Mesothelial cell of epicardium (in vitro differentiated cells): ENCODE measurements at places on chromosomes 11 and 22. TPM values are rescaled to one million over a fixed set of nuclear protein-coding genes. Genes with fewer than 3 reads are reported as not detected.

- peak within 1 kb of the TSS; percentile 94 for H3K27ac ChIP-seq
- peaks cover 8% of the 10 kb centered on the region for H3K36me3 ChIP-seq
- peaks cover 24% of the 10 kb centered on the region for H3K4me1 ChIP-seq
These were observed at the start of gene TMEM25 for GRCh38 chr11:118530683-118531596. Gene TMEM25, plus strand, starts transcription at chr11:118531192. Its CDS starts 610 bp downstream, at chr11:118531802.

DNA sequence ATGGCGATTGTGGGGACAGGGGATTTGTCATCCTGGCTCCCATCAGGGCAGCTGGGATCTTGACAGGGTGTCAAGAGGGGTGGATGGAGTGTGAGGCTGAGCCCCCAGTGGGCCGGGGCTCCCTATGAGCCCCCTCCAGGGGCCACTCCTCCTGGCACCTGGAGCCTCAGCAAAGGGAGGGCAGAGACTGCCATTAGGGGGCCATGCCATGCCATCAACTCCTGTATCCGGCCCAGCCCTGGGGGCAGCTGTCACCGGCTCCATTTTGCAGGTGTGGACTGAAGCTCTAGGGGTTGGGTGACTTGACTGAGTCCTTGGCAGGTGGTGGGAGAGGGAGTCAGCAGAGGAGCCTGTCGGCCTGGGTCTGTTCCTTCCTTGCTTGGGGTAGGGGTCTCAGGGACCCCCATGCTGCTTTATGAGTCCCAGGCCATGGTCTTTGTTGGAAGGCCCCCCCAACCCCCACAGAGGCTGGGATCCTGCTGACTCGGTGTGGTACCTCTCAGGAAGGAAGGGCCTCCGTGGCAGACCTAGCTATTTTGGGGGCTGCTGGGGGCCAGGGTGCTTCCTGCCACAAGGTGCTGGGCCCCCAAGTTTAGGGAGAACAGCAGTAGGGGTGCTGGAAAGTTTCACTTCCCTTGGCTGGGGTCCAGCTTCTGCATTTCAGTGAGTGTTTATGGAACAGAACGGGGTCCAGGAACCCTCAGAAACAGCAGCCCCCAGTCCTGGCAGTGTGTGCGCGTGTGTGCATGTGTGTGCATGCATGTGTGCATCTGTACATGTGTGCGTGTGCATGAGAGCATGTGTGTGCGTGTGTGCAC is 1.5 kb downstream of the ACY3 start:
- no peak overlapping the region for H3K4me3 ChIP-seq
- no peaks in the 10 kb centered on the region for H3K36me3 ChIP-seq
- peaks cover 49% of the 10 kb centered on the region for H3K27me3 ChIP-seq
- no peak for DNase-seq
- H3K4me1 ChIP-seq: peaks cover 7% of the 10 kb centered on the region

DNA sequence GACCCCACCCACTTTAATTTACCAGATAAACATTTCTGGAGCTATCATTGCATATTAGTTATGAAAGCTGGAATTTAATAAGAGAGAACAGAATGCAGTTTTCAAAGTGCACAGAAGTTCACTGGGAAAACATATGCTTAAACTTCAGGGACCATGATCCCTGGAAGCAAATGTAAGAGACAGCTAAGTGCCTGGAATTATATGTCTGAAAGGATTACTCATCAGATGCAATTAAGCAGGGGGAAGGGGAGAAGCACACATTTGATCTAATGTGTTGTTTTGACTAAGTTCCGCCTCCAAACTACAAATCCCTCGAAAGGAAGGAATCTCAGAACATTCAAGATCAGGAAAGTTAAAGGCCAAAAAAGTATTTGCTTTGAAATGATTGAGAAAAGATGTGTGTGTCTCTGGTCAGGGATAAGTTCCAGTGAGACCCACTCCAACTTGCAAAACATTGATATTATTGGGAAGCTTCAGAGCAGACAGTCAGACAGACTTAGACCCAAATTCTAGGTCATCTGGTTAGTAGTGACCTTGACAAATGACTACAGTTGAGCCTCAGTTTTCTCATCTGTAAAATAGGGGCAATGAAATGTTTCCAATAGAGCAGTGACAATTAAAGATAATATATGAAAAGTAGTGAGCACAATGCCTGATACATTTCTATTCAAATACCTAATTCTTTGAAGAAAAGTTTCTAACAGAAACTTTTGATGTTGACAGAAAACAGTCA is 147.6 kb downstream of the ME3 start:
- H3K4me3 ChIP-seq: no peak overlapping the region
- no peak for DNase-seq
- peaks cover 26% of the 10 kb centered on the region for H3K4me1 ChIP-seq
- no peaks in the 10 kb centered on the region for H3K27me3 ChIP-seq
- H3K36me3 ChIP-seq: peaks cover 10% of the 10 kb centered on the region

DNA sequence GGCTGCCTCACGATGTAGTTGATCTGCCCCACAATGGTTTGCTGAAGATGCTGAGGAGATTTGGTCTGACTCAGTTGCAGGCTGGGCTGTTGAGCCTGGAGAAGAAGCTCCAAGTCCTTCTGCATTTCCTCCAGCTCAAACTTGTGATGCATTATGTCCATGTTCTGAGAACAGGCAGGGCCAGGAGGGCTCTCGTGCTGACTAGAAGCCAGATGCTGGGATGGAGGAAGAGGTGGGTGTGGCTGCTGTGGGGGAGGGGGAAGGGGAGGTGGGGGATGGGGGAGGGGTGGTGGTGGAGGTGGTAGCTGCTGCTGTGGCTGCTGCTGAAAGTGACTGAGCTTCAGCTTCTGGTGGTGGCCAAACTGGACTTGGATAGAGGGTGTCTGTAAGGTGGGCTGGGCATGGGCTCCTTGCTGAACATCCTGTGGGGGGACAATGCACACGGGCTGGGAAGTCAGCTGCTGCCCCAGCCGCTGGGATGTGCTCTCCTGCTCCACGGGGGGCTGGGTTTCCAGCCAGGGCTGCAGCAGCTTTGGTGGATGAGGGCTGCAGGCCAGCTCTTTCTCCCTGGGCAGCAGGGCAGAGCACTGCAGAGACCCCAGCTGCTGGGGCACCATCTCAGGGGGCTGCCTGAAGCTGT is 42.1 kb downstream of the TRIM66 start:
- no peak overlapping the region for H3K4me3 ChIP-seq
- DNase-seq: no peak
- H3K4me1 ChIP-seq: peaks cover 5% of the 10 kb centered on the region

DNA sequence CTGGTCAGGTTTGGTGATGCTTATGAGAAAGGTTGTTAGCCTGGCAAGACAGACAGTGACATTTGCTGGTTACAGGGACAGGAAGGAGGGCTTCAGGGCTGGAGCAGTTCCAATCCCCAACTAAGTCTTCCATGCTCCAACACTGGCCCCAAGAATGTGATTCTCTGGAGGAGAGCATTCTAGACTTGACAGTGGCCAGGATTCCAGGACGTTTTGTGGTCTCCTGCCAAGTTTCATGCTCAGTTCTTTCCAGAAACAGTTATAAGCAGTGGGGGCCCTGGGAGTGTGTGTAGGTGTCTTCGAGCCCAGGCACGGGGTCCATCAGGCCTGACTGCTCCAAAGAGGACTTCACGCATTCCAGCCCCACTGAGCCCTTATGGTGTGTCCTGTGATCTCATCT is 8.9 kb upstream of the GRK3 start:
- no peaks in the 10 kb centered on the region for H3K27me3 ChIP-seq
- DNase-seq: no peak
- peak overlapping the region; percentile 5 for H3K27ac ChIP-seq
- H3K4me3 ChIP-seq: no peak overlapping the region

DNA sequence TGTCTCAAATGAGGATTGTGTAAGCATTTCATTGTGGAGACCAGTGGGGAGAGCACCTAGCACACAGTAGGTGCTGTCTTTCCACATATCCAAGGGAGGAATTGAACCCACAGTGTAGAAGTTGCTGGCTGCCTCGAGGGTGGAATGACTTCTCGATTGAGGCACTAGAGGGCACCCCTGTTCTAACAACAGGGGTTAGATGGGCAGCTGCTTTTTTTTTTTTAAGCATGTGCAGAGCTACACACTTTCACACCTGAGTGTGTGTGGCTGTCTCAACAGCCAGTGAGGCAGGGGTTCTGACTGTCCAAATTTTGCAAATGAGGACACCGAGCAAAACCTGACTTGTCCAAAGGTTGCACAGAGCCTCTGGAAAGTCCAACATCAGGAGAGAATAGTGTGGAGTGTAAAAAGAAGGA is 118.2 kb upstream of the CRYBB3 start:
- H3K27me3 ChIP-seq: no peaks in the 10 kb centered on the region
- no peak for DNase-seq
- H3K36me3 ChIP-seq: no peaks in the 10 kb centered on the region
- H3K27ac ChIP-seq: no peak overlapping the region

DNA sequence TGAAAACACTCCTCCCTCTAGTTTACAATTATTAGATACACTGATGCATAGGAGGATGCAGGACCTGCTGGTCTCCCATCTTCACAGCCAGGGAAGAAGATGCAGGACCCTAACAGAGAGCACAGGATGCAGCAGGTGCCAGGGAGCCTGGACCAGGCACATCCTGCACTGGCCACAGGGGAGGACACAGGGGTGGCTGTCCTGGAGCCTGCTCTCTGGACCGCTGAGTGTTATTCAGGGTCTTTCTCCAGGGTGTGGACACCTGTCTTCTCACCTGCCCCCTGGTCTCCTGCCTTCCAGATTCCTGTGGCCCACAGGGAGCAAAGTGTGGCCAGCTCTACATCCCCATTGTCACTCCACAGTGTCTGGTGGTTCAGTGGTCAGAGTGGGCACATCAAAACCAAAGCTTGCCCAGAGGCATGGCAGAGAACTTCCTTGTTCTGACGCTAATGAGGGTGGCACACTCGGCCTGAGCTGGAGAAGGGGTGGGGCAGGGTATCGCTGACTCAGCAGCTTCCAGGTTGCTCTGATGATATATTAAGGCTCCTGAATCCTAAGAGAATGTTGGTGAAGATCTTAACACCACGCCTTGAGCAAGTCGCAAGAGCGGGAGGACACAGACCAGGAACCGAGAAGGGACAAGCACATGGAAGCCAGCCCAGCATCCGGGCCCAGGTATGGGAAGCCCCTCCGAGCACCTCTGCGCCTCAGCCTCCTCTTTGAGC is at the start of gene APOBEC3A:
TSS of gene APOBEC3A (plus strand) at position 564 of the 725 bp plus-strand sequence. CDS start at position 647, 83 bp downstream.
- peaks cover 22% of the 10 kb centered on the region for H3K27me3 ChIP-seq
- no peak within 1 kb of the TSS for H3K27ac ChIP-seq
- no peaks in the 10 kb centered on the region for H3K36me3 ChIP-seq
- no peak for DNase-seq
- H3K4me3 ChIP-seq: no peak within 1 kb of the TSS

DNA sequence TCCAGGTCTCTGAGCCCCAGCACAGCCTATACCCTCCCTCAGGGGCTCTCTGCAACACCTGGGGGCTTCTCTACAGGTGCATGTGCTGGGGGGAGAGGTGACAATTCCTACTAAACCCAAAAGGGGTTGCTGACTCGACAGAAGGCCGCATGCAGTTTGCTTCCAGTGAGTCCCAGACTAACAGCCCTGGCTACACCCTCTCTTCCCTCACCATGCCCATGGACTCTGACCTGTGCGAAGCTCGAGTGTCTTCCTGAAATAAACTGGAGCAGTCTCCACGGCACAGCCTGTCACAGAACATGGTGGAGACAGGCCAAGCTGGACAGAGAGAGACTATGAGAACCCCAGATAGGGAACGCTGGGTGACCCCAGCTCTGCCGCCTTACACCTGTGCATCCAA is 16.6 kb downstream of the PLEKHA7 start:
- no peak for DNase-seq
- H3K4me3 ChIP-seq: no peak overlapping the region

DNA sequence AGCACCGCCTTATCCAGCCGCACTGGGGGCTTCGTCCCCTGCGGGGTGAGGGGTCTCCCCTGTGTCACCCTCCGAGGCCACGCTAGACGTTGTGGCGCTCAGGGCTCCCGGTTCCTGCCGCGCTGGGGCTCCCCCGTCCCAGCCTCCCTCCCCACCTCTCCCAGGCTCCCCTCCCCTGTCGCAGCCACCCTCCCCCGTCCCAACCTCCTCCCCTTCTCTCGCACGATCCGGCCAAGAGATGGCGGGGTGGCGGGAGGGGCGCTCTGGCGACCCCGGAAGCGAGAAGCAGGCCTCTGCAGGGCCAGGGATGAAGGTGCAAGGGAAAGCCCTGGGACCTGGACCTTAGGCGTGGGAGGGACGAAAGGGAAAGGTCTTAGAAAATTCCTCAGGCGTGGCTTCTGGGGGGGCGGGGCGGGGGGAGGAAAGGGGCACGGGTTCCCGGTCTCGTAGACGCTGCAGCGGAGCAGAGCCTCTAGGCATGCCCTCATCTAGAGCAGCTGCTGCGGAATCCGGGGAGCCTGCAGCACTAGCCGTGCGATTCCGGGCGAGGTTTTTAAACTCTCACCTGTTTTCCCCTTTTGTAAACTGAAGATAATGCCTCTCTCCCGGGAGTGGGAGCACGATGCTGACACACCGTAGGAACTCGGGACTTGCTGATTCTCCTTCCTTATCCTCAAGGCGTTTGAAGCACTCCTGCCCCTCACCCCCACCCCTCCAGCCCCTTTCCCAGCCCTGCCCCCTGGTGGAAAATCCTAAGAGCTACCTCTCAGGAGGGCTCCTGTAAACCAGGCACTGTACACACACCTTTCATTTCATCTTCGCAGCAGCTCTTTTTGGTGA is 14.4 kb downstream of the KCNJ5 start:
- H3K4me3 ChIP-seq: peak overlapping the region; percentile 66
- no peak overlapping the region for H3K27ac ChIP-seq
- H3K36me3 ChIP-seq: no peaks in the 10 kb centered on the region
- no peak for DNase-seq
- H3K4me1 ChIP-seq: peaks cover 34% of the 10 kb centered on the region
- H3K27me3 ChIP-seq: peaks cover 66% of the 10 kb centered on the region

DNA sequence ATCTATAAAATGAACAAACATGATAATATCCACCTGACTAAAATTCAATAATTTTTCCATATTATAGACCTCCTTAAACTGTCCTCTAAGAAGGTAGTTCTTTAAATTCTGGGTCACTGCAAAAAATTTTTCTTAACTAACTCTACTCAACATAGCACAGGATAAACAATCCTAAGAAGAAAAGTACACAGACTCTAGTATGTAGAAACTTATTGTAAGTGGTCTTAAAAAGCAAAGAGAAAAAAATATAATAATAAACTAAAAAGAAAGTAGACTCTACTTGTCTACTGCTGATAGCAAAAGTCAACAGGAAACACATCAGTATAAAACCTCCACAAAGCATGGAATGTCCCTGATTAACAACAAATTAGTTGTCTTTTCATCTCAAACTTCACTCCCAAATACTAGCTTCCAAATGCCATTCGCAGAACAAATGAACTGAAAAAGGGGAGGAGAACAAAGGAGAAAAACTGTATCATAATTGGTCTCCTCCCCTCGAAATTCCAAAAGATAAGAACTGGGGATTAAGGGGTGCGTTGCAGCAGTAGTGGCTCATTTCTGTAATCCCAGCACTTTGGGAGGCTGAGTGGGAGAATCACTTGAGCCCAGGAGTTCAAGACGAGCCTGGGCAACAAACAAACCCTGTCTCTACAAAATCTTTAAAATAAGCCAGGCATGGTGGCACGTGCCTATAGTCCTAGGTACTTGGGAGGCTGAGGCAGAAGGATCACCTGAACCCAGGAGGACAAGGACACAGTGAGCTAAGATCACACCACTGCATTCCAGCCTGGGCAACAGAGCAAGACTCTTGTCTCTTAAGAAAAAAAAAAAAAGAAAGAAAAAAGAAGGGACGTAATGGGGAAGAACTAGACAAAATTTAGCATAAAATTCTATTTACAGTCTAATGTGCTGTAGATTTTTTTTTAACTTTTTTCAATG is 6.5 kb downstream of the FCHSD2 start:
- H3K4me1 ChIP-seq: peaks cover 17% of the 10 kb centered on the region
- H3K36me3 ChIP-seq: peaks cover 9% of the 10 kb centered on the region
- no peak overlapping the region for H3K4me3 ChIP-seq
- peak overlapping the region; percentile 76 for H3K27ac ChIP-seq
- DNase-seq: no peak
- H3K27me3 ChIP-seq: no peaks in the 10 kb centered on the region

The MYBPC3 gene
- not detected in 3 replicates for total RNA-seq

The TMEM126A gene
- 21.0 to 21.4 TPM (median 21.2 TPM) in 3 replicates for total RNA-seq

The DMC1 gene
- 2.8 to 4.8 TPM (median 4.2 TPM) in 3 replicates for total RNA-seq

The TMEM123 gene
- 131 to 144 TPM (median 137 TPM) in 3 replicates for total RNA-seq

The PIK3IP1 gene
- total RNA-seq: 16.9 to 19.1 TPM (median 17.4 TPM) in 3 replicates

The HTR3A gene
- total RNA-seq: not detected in 3 replicates
